Omental fat pad (tissue), 4 donors: ENCODE measurements at places on chromosomes 2 and 18. TPM values are rescaled to one million over a fixed set of nuclear protein-coding genes. Genes with fewer than 3 reads are reported as not detected.

The SLC4A5 gene
- total RNA-seq: 3.0 TPM

The TANC1 gene
- total RNA-seq: 42.0 TPM

DNA sequence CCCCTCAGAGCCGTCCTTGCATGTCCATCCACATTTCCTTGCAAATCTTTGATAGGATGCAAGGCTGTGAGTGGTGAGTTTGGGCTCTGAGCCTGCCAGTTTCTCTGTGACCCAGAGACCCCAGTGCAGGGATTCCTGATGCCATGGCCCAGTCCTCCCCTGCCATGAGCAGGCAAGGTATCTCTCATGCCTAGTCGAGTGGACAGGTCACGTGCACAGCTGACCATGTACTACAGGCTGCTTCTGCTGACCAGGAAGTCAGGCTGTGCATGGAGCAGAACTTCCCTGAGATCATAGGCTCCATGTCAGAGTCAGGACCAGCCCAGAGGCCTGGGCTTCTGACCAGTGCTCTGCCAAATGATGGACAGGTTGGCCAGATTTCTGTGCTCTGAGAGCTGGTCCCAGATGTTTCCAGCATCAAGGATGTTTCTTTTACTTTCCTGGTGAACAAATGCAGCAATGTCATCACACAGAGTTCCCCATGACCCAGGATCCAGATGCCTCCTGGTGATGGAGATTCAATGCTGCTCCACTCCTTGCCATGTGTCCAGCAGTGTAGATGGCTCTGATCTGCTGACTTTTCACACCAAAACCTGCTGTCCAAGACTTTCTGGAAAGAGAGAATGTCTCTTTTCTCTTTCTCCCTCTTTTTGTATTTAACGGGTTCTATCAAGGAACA lies 321.6 kb upstream of the HS6ST1 start:
- DNase-seq: no peak

DNA sequence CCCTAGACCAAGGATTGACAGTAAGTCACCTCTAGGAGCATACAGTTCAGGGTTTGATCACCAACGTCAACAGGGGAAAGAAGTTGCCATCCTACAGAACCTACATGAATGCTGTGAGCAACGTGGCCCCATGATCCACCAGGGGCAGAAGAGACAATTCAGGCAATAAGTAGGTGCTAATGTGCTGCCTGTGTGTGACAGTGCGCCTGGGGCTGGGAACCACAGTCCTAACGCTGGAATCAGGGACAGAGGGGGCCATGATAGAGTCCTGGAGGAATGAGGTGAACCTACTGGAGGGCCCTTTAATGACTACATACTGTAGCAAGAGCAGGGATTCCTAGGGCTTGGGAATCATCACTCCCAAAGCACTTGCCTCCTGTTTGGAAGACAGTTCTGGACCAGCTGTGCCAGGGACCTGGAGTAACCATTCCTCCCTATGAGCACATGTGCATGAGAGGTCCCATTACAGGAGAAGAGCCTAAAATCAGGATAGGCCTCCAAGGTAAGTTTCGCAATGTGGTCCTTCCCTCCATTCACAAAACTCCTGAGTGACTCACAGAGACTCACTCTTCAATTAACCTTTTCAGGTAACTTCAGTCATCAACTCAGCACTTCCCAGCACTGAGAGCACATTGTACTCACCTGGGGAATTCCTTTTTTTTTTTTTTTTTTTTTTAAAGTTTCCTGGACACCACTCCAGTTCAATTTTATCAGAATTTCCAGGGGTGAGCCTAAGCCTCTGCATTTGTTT lies 214.0 kb downstream of the TMEM163 start:
- no peak for DNase-seq

DNA sequence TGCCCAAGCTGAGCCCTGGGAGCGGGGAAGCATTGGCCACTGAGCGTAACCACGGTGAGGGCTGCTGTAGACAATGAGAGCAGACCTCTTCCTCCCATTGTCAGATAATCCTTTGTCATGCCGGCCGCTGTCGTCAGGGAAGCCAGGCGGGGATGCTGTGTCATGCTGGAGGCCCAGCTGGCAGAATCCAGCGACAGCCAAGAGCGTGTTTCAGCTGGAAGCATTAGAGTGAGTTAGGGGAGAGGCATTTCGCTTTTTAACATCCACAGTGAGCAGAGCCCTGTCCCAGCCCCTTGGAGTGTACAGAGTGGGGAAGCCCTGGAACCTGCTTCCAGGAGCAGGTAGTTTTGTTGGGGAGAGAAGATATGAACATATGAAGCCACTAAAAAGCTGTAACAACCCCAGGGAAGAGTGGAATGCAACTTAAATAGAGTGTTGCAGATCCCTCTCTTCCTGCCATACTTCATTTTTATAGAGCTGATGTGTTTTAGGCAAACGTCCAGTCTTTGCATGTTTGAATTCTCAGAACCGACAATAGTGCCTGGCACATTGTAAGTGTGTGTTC lies 7.0 kb downstream of the CTIF start:
- DNase-seq: no peak
